HT1080 (cell line): ENCODE measurements at places on chromosomes 5 and 9.

DNA sequence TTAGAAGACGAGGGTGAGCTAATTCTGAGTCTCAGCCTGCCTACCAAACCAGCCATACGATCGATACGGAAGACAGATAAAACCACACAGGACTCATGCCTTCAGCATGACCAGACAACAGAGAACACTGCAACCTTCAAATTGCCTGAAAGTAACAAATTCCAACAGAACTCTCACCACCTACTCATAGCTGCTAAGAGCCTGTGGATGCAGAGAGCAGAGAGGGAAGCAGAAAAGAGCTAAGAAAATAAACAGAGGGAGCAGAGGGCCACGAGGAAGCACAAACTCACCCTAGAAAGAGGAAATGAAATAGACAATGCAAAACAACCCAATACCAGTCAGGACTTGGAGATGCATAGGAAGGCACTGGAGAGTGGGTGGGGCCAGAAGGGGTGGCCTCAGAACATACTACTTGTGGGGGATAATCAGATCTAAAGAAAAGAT is 86.7 kb upstream of the TAS2R1 start:
- peak; percentile 87 for DNase-seq

- DNase-seq = no peak
These were observed 138.5 kb upstream of the ERCC6L2 start for GRCh38 chr9:95736891-95737522.

GRCh38 chr9:127931092-127931881 is 710 bp upstream of the PIP5KL1 start:
- DNase-seq = peak; percentile 72

DNA sequence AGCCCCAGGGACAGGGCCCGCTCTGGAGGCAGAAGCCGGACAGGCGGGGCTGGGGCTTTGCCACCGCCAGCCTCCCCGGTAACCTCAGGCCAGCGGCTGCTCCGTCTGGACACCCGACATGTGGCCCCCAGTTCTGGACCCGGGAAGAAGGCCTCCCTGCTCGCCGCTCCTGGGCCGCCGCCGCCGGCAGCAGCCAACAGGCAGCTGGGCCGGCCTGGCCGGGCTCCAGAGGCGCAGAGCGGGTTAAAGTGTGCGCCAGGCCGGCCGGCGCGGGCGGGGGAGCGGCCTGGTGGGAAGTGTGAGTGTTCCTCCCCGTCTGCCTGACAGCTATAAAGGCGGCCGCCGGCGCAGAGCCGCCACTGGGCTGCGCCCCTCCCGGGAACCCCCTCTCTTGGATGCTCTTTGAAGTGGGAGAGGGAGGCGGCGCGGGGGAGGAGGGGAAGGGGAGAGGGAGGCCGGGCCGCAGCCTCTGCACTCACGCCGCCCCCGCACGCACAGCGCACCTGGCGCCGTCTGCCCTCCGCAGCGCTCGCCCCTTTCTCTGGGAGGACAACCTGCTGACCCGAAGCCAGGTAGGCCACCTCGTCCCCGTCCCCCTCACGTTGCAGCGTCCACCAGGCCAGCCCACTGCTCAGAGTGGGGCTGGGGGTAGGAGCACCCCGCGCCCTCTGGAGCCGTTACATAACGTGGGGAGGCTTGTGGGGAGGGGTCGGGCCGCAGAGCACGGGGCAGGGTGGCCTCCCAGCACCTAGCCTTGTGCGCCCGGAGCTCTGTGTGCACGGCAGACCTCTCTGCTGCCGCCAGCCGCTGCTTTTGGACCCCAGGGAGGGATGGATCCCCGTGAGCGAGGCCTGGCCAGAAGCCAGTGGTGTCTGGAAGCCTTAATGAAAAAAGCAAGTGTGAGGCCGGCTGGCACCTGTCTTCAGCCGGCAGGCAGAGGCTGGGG is at the start of gene ADAMTSL2:
Gene ADAMTSL2, plus strand, starts transcription at position 359 of the 946 bp plus-strand sequence. CDS start 2,009 bp downstream, outside the sequence.
- no peak for DNase-seq

GRCh38 chr5:147822686-147823491 is 8.6 kb downstream of the SPINK1 start:
- DNase-seq = peak; percentile 40

GRCh38 chr9:106414042-106414441 is 448.9 kb upstream of the ZNF462 start:
- DNase-seq = no peak

DNA sequence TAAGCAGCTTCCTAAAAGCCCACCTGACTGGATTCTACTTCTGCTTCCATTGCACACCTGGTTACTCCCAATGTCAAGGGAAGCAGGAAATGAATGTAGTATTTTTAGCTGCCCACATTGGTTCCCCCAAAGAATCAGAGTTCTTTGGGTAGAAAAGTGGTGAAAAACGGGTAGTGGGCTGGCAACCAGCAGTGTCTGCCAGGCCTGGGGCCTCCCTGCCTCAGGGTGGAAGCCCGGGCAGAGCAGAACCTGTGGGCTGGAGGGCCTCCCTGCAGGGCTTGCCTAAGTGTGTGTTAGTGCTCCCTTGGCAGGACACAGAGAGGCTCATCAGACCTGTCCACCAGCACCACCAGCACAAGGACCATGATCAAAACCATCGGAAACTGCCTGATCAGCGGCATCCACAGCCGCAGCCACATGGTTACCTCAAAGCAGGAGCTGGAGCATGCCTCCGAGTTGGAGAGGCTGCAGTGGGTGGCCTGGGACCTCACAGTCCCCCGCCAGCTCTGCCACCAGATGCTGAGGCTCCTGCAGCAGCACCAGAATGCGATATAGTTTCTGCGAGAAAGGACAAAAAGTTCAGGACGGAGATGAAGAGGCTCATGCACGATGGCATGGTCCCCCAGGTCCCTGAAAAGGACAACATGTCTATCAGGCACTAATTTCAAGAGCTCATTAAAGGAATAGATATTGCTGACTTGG is 72.2 kb downstream of the PTPDC1 start:
- DNase-seq = no peak

GRCh38 chr5:144427866-144428265 is 257.2 kb downstream of the KCTD16 start:
- no peak for DNase-seq

- no peak for DNase-seq
These were observed 506.8 kb downstream of the NFIB start for GRCh38 chr9:13807118-13807517.

GRCh38 chr5:147391781-147392180 is 118.1 kb downstream of the DPYSL3 start:
- DNase-seq = peak; percentile 77

- no peak for DNase-seq
These were observed 5.2 kb downstream of the RNF44 start for GRCh38 chr5:176531902-176532493.
